ENCODE measurements at places on chromosomes 4 and X.

GRCh38 chr4:123363729-123364128 is 32.9 kb upstream of the SPRY1 start:
- no peak for DNase-seq

GRCh38 chr4:41213625-41214135 is 662 bp downstream of the APBB2 start:
- peak; percentile 11 for DNase-seq

DNA sequence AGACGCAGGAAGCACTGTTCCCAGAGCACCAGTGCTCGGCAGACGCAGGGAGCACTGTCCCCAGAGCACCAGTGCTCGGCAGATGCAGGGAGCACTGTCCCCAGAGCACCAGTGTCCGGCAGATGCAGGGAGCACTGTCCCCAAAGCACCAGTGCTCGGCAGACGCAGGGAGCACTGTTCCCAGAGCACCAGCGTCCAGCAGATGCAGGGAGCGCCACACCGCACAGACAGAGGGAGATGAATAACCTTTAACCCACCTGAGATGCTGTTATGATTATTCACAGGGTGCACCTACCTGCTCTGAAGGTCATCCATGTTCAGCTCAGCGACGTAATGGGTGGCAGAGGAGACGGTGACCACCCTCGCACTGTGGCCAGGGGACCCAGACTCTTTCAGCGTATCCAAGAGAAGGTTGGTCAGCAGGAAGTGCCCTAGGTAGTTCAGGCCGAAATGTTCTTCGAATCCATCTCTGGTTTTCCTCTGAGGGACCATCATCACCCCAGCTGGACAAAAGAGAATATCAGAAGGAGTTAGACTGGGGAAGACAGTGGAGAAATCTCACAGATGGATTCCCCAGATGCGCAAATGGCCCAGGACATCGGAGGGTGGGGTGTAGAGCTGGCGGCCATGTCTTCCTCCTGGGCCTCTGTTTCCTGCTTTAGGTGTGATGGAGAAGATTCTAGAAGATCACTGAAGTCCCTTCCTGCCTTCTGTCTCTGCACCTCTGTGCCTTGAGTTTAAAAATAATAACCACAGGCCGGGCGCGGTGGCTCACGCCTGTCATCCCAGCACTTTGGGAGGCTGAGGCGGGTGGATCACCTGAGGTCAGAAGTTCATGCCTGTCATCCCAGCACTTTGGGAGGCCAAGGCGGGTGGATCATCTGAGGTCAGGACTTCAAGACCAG is 234.1 kb downstream of the DHRSX start:
- no peak for DNase-seq

GRCh38 chr4:125677665-125678307 is 363.0 kb downstream of the FAT4 start:
- no peak for DNase-seq

DNA sequence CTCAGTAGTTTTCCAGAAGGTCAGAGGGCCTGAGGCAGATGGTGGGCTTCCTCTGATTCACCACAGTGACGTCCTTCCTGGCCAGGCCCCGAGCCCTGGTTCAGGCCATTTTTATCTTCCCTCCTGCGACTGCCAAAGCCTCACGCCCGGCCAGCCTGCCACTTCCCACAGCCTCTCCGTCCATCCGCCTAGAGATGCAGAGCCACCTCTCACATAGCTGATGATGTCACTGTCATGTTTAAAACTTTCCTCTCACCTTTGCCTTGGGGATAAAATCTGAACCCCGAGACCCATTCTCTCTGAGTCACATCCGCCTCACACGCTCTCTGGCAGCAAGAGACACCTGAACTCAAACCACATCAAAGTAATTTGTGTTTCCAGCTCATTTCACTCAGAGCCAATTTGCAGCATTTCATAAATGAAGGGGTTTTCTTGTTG is 175.3 kb downstream of the QDPR start:
- DNase-seq: peak; percentile 81

DNA sequence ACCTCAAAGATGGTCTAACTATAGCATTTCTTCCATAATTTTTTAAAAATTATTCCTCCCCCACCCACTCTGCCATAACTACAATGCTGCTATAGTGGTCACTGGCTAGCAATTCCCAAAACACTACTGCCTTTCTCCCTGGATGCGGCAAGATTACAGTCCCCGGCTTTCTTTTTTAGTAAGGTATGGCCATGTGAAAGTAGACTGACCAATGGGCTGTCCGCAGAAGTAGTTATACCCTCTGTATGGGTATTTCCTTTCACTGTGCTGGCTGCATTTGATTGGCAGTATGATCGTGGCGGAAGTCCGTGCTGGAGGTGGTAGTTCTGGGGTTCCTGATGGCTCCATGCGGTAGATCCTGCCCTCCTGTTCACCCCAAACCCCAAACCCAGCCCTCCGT is 166.0 kb downstream of the FBXO8 start:
- no peak for DNase-seq

GRCh38 chrX:16239211-16239610 is 71.9 kb downstream of the MAGEB17 start:
- DNase-seq: peak; percentile 4

DNA sequence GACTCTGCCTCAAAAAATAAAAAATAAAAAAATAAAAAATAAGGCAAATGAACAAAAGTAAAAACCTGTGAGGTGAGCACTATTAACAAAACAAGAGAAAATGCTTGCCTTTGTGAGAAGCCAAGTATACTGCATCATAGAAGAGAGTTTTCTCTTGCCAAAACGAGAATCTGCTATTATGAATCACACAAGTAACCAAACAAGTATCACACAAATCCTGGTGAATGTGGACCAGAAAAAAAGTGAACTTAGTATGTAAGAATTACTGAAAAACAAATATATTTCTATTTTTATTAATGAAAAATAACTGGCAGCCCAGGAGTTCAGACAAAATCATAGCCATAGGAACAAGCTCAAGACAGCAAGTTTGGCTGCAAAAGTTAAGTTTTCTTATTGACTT is 193.5 kb downstream of the PDGFC start:
- DNase-seq: no peak

GRCh38 chrX:110145854-110146253 is 142.9 kb downstream of the TMEM164 start:
- DNase-seq: peak; percentile 3

DNA sequence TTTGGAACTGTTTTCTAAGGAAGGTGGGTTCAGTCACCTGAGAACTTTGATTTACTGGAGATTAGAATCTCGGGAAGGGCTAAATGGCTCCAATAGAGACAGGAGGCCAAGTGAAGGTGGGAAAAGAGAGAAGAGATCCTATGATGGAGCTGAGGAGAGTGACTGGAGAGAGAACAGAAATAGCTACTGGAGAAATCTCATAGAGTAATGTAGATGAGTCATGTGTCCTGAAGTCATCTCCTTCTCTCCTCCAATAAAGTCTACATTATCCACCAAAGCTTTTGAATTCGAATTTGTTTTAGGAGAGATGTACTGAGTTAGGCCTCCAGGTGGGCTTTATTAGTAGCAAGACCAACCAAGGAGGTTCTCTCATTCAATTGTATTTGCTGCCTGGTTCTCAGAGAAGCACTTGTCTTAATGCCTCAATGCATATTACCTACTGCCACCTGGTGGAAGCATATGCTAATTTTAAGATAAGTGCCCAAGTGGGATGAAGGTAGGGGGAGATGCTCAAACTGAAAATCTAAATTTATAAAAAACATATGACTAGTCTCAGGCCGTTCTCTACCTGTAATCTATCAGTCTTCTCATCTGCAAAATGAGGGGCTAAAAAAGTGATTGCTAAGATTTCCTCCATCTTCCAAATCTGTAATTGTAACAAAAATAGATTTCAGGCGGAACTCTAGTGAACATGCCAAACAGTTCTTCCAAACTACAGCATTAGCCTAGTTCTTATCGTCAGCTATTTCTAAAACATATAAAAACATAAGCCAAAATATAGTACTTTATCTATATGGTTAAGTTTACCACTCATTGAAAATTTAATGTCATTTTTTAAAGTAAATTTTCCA is 24.4 kb downstream of the TXK start:
- no peak for DNase-seq

- no peak for DNase-seq
Measured at GRCh38 chr4:16048619-16049419, 35.0 kb downstream of the PROM1 start.

DNA sequence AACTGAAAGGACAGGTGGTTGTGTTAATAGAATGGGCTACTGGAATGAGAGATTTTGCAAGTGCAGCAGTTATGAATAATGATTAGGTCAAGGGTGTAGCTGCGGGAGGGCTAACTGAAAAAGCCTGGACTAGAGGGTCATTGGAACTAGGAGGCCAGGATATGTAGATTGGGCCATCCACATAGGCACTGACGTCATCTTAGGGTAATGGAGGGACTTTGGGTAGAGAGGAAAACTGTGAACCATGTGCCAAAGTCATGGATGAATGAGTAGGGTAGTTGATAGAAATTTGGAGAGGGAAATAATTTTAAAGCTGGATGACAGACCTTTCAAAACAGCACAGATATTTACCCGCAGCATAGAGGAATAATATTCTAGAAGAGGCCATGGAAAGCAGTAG is 123.6 kb upstream of the SLITRK2 start:
- DNase-seq: no peak

DNA sequence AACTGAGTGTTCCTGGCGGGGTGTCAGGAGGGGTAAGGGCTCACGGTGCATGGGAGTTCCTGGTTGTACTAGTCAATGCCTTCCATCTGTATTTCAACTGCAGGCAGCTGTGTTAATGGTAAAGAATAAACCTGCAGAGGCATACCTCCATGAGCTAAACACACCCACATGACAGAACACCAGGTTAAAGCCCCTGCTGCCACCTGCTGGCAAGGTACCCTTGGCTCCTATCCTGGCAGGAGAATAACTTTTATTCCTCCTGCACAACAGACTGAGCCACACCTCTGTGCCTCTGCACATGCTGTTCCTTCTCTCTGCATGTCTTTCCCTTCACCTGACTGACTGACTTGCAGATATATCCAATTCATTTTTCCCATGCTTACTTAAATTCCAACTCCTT is 11.1 kb downstream of the ITIH6 start:
- DNase-seq: peak; percentile 9

GRCh38 chrX:154748712-154749339 is 2.1 kb downstream of the GAB3 start:
- peak; percentile 33 for DNase-seq

DNA sequence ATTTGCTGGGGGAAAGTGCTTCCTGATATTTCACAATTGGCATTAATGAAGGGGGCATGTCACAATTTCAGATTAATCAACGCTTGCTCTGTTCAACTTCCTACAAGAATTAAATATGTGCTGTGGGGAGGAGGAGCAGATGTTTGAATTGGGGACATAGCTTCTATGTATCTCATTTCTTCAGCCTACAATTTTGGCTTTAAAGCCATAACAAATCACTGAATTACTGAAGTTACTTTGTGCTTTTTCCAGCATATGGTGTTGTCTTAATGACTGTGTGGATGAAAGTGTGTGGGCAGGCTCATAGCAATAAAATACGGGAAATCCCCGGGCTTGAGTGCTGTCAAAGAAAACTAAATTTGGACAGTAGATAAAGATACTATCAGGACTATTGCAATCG is 813 bp downstream of the TLR7 start:
- DNase-seq: no peak

DNA sequence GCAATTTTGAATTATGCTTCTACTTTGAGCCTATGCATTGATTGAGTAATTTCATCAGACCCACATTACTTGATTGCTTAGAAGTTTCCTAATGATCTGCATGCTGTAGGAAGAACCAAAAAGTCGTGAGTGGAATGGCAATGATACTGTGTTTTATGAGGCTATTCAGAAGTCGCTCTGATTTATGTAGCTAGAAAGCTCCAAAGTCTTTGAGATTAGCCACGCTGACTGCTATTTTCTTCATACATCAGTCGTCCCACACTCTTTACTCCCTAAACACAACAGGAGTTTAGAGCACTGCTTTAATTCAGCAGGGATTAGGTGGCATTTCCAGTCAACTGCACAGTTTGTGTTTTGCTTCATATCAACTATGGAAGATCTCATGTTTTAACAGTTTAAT is 4.1 kb downstream of the GRID2 start:
- no peak for DNase-seq

DNA sequence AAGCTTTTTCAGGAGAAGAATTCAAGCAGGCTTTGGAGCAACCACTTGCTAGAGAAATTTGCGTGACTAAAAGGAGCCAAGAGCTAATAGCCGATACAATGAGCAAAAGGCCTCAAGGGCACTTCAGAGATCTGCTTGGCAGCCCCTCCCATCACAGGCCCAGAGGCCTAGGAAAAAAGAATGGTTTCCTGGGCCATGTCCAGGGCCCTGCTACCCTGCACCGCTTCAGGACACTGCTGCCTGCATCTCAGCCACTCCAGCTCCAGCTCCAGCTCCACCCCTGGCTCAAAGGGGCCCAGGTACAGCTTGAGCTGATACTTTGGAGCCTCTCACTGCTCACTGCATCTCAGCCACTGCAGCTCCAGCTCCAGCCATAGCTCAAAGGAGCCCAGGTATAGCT is 98.9 kb downstream of the FAM13A start:
- DNase-seq: no peak

- no peak for DNase-seq
Measured at GRCh38 chrX:106437407-106437806, 174.4 kb upstream of the RADX start.

DNA sequence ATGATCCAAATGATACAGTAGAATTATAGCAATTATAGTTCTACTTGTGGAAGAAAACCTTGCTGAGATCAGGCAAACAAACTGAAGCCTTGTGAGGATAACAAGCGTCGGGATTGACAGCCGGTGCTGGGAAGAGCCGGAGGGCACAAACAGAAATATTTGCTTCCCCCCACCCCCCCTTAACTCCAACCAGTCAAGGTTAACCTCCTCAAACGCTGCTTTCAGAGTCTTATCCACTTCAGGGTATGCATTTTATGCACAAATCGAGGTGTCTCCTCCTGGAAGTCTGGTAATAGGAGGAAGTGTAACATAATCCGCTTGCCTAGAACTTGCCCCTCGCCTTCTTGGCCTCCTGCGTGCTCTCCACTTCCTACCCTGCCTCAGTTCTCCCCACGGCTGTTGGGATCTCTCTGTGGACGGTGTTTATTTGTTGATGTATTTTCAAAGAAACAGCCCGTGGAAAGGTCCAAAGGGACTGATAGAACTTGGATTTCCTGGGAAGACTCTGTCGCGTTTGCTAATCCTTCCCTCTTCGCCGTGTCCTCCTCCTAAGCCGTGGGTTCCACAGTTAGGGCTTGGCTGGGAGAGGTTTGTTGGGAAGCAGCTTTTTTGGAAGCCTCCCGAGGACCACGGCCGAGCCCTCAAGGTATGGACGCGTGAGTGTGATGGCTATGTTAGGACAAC is 4.1 kb upstream of the ARX start:
- no peak for DNase-seq

GRCh38 chr4:155759372-155760252 is 791 bp downstream of the GUCY1B1 start:
- DNase-seq: peak; percentile 8

DNA sequence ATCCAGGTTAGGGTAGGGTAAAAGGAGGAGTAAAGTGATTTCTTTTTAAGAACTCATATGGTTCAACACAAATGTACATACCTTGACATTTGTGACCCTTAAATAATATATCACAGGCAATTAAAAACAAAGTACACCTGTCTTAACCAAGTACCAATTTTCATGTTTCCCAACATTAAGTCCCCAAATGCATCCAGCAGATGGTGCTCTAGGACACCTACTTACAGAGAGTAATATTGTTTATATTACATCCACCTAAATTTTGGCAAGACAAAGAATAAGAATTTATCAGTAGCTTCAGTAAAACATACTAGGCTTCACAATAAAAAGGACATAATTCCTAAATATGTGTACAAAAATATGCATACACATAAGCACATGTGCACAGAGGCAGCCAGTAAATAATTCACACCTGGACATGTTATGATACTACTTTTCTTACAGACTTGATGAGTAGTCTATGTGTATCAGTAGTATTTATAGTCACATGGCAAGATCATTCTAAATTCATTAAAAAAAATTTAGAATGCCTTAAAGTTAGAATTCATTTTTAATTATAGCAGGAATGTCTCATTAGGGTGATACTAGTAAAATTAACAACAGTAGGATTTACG is 219.7 kb downstream of the DCLK2 start:
- DNase-seq: no peak
